Activated T-helper 1 cell treated with anti-CD3 and anti-CD28 coated beads, Interleukin-2, amount 50 U/mL, for 16 hours (primary cell): ENCODE measurements at places on chromosomes 6 and 20.

DNA sequence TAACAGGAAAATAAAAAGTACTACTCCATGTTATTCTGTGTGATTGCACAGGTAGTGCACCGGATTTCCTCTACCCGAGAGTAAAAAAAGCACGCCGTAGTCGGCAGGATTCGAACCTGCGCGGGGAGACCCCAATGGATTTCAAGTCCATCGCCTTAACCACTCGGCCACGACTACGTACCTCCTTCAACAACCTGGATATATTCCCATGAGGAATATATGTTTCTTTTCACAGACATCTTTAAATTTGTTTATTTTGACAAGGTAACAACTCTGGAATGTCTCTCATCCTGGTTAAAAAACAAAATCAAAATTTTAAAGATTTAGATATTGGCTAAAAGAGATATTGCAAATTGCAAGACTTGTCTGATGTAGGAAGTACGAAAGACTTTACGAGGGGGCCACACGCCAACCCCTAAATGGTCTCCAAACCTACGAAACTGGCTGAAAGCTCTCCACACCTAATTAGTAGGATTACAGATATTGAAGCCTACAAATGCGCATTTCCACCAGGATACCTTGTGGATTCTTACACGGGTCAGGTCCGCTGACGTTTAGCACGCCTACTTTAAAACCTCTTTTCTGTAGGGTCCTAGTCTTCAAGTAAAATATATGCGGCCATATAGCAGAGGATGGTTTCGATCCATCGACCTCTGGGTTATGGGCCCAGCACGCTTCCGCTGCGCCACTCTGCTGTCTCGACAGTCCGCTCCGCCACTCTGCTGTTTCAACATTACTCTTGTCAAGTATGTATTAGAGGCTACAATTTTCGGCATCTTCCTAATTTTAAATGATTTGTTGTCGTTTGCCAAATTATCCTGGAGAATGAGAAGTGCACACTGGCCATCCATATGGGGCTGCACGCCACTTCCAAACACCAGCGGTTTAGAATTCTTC, 52.2 kb upstream of the BTN3A2 start:
- DNase-seq, result peak; percentile 67

GRCh38 chr20:56595746-56596475, 33.2 kb upstream of the TFAP2C start:
- no peak for DNase-seq

- DNase-seq, result no peak
Observed at GRCh38 chr6:75467966-75468365, 25.6 kb downstream of the FILIP1 start.

GRCh38 chr6:152993431-152993830, 9.1 kb downstream of the MTRF1L start:
- DNase-seq, result no peak

DNA sequence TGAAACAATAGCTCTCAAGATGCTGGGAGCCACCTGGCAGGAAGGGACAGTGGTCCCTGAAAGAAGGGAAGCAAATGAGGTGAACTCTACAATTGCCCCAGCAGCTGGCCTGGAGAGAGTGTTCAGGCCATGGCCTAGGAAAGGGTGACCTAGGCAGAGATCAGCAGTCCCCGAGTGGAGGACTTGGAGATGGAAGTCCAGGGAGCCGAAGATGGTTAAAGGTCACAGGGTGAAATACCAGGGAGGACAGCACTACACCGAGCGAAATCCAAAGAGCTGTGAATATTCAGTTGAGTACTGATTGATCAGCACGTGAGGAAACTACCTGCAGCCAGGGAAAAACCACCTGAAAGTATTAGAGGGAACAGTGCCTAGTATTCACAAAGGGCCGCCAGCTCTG, 133.1 kb downstream of the HIVEP2 start:
- DNase-seq, result no peak

DNA sequence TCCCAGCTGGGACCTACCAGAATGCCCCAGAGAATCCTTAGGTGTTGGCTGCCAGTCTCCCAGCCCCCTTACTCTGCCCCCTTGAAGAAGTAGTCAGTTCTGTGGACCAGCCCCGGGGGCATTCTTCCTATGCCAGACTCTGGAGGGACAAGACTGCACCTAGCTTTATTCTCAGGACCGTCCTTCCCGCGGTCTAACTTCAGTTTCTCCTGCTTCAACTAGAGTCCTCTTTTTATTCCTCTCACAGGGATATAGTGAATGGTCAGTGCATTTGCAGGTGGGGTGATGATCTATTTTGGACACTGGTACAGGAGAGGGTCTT, 35.9 kb upstream of the MDFI start:
- no peak for DNase-seq

DNA sequence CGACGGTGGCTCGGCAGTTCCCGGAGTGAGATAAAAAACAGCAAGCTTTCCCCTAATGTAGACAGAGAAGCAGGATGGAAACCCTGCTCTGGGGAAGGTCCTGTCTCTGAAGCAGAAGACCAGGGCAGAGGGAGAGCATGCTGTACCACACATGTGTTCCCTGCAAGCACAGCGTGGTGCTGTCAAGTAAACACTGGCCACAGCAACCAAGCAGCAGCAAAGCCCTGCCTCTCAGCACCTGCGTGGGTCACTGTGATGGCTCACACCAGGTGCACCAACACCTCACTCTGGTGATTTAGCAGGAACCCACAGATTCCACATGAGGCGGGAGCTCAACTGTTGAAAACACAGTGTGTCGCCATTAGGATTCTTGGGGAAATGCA, 65.2 kb upstream of the TXNDC5 start:
- DNase-seq, result no peak

DNA sequence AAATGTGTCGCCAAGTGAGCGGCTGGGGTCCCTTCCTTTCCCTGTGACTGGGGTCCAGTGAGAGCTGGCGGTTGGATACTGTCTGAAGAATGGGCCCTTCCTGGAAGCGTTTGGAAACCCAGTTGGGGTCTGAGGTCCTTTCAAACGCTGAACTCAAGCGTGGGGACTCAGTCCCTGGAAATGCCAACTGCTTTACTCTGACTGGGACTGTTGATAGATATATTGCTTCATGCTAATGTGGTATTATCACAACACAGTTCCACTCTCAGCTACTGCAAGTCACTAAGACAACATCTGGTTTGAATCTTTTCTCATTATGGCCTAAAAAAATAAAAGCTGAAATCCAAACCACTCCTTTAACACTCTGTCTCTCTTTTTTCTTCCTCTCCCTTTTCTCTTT, 23.7 kb upstream of the PSMF1 start:
- DNase-seq, result no peak
